ENCODE measurements at places on chromosomes 3 and 15.

DNA sequence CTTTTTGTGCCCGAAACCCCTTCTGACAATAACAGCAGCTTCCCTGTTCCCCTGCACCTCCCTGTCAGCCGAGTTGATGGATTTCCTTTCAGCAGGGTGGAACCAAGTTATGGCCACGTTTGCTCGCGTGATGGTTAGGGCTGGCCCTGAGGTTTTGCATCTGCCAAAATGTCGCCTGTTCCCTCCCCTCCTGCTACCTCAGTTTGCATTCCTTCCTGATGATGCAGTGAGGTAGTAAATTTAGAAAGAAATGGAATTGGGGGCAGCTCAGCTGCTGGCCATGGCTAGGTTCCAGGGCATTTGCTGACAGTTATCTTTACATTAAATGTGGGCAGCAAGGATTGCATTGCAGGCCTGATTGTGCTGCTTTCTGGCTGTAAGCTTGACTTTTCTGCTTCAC, 13.2 kb downstream of the LIMD1 start:
- no peak for DNase-seq

- DNase-seq = no peak
Observed at GRCh38 chr3:123553536-123553935, 31.3 kb downstream of the HACD2 start.

DNA sequence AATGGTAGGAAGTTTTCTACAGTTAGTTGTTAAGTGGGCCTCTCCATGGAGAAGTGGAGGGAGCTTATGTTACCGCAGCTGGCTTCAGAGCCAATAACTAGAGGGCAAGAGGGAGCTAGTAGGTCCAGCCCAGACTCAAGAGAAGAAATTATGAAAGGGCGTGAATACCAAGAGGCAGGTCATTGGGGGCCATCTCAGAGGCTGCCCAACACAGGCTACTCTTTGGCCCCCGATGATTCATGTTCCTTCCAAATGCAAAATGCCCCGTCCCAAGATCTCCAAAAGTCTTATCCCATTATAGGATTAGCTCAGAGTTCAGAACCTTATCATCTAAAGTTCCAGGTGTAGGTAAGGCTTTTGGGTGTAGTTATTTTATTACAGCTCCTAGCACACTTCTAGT, 94.5 kb downstream of the FNDC3B start:
- DNase-seq = no peak

DNA sequence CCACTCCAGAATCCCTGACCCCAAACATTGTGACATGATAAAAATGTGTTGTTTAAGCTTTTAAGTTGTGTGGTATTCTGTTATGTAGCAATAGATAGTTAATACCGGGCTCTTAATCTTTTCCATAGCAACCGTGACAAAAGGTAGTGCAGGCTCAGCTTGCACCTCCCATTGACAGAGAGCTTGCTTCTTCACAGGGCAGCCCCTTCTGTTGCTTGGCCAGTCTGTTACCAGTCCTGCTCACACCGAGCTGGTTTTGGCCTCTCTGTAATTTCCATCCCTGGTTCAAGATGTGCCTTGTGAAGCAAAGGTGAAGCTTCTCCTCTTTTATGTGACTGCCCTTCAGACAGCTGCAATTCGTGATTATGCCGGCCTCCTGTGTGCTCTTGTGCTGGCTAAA, 86.9 kb downstream of the CRYGS start:
- DNase-seq = no peak

DNA sequence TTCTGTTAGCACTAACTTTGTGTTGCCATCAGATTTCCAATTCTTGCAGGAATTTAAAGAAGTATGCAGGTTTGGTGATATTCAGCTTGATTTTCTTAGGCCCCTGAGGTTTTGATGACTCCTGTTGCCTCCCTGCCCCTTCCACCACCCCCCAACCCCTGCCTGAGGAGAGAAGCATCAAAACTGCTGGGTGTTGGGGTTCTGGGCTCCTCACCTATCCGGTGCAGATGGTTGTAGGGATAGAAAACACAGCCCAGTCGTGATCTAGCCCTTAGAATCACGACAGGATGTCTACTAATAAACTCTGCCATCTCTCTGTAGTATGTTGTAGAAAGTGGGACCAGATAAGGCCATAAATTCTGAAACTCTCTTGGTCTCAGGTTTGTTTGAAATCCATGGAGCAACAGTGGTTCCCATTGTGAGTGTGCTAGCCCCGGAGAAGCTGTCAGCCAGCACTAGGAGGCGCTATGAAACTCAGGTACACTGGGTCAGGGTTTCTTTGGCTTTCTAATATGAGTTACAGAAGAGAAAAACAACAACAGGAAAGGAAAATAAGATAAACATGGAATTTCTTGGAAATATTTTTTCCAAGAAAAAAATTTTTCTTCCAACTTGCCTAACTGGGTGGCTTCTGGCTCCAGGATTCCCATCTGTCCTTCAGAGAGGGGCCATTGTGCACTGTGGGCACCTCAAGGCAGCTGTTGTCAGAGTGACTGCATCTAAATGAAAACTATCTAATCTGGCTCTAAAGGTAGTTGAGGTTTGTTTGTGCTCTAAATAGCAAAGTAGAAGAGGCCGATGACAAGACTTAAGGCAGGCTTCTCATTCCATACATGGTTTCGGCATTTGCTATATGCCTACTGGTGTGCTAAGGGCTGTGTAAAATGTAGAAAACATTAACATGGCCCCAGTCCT, 8.7 kb downstream of the SRP14 start:
- DNase-seq = no peak

DNA sequence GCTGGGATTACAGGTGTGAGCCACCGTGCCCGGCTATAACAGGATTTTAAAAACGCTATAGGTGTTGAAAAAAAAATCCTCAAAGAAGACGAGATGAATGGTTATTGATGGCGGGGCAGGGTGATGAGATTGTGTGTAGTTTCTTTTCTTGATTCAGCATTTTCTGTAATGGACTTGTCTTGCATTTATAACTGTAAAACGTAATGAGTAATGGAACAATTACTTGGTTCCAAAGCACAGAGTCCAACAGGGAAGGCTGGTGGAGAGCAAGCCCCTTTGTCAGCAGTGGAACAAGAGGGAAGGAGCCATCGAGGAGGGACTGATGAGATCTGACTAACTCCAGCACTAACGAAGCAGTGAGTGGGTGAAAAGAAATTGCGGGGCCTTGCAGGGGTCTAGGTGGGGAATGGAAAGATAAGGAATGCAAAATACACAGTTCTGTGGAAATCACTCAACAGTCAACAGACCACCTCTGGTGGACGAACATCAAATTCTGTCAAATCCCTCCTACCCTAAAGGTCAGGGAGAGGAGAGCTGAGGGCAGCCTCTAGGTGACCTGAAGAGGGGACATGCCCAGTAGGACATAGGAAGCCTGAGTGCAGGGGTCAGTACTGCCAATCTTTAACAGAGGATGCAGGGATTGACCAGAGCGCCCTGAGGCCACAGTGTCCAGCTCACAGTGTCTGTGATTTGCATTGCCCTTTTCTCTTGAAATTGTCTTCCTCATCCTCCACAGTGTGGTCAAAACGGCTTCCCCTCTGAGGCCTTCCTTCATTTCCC, 23.1 kb upstream of the CDCP1 start:
- DNase-seq = no peak

- no peak for DNase-seq
Observed at GRCh38 chr3:121885386-121885785, 8.8 kb upstream of the SLC15A2 start.

DNA sequence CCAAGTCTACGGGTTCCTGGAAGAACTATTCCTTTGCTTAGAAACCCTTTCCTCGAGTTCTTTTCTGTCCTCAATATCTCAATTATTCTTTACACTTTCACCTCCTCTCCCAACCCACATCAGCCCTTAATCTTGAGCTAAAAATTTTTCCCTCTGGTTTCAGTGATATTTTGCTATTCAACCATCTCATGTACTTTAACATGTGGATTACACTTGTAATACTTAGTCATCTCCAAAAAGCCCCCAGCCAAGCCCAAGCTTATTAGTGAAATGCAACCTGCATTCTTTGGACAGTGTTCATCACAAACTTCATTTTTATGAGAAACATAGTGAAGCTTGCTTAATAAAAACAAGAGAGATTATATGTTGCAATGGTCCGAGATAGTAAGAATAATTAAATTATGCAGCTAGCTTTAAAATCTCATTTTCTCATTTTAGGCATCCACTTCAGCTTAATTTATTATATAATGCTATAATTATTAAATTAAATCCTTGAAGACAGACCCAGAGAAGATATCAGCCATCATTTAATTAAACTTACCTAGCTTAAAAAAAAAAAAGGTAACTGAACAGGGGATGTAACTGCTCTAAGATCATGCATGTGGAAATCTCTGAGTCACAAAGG, 534.5 kb upstream of the TBL1XR1 start:
- DNase-seq = no peak

DNA sequence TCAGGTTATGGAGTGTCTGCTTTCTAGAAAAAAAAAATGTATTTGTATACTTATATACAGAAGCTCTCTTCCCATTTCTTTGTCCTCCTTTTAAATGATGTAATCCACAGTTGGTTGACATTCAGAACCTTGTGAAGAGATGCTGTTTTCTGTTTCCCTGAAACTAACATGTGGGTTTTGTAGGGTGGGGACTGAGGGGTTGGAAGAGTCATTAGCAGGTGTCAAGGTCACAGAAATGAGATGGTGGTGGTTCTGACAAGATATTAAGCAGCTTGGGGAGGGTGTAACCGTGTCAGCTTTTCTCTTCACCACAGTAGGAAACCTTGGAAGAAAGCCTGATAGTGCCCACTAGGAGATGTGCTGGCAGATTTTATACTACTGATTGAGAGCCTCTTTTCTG, 2.4 kb downstream of the RASA2 start:
- DNase-seq = no peak

DNA sequence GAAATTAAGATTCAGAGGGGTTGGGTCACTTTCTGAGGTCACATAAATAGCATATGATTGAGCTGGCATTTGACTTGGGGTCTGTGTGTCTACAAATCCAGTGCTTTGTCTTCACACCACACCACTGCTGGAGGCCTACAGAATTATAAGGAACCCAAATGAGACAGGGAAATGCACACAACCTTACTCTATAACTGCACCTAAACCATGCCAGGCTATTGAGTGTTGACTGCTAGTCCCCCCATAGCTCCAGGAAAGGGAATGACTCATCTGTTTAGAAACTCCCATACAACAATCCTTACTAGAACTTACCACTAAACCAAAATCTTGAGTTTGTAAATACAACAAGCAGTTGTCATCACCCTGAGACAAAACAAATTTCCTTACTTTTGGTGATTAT, 16.9 kb upstream of the TSC22D2 start:
- no peak for DNase-seq

DNA sequence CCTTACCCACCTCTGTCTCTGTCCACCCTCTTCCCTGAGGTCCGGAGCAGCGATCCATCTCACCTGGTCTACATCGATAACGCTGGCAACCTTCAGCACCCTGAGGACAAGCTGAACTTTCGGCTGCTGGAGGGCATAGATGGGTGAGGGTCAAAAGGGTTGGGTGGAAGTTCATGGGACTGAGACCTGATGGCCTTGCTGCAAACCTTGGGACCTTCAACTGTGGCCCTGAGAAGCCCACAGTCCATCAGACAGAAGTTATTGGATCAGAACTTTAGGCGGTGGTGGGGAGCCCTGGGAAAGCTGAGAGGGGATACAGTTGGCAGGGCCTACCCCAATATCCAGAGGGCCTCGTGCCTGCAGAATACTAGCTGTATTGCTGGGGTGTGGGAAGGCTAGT, 50.5 kb downstream of the POMGNT2 start:
- DNase-seq = no peak

DNA sequence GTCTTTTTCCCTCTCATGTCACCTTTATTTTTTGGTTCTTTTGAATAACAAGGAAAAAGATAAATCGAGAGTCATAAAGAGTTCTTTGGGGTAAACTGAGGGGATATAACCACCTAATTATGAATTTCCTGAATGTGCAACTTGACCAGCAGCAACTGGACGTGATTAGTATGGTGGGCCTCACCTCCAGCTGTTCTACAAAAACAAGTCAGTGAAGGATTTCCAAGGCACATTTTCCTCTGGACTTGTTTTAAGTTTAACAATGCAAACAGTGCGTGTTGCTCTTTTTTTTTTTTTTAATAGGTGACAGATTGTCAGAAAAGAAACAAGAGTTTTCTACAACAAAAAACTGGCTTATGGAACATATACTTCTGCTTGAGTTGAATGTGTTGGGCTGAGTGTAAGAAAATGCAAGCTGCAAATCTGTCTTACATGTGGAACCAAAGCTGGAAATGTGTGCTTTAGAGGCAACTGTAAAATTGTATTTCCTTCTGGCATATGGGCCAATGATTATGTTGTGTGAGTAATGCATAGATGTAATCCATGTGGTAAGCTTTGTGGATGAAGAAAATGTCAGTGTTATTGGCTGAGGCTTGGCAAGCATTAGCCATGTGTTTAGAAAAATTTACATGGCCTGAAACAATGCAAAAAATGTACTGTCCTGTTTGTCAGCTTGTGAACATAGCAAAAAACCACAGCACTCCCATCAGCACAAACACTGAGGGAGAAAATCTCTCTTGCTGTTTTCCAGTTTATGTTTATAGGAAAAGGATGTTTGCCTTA, 44.5 kb upstream of the FNDC3B start:
- DNase-seq = no peak

GRCh38 chr3:66496746-66497145, 4.1 kb downstream of the LRIG1 start:
- DNase-seq = no peak

GRCh38 chr3:111252779-111253178, 181.2 kb downstream of the NECTIN3 start:
- DNase-seq = peak; percentile 48

GRCh38 chr3:3468596-3468995, 289.1 kb upstream of the CRBN start:
- no peak for DNase-seq

- no peak for DNase-seq
Observed at GRCh38 chr3:61844346-61844745, 283.0 kb downstream of the PTPRG start.

DNA sequence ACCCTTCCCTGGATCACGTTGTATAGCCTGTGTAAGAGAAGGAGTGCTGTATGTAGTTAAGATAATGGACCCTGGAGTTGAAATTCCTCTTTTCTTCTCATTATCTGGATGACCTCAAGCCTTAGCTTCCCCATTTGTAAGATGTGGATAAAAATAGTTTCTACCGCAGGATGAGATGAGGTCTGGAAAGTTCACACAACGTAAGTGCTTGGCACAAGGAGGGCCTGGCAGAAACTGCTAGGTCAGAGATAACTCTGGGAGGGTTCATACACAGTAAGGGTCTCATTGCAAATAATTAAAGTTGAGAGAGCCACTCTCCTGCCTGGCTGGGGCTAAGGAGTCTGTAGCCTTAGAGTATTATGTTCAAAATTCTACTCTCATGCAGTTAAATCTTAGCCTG, 214.4 kb downstream of the LRTM1 start:
- no peak for DNase-seq

Data from iPS DF 19.7 (cell line).